Tibial nerve (tissue), 4 donors: ENCODE measurements at places on chromosomes 1 and 21. TPM values are rescaled to one million over a fixed set of nuclear protein-coding genes. Genes with fewer than 3 reads are reported as not detected.

DNA sequence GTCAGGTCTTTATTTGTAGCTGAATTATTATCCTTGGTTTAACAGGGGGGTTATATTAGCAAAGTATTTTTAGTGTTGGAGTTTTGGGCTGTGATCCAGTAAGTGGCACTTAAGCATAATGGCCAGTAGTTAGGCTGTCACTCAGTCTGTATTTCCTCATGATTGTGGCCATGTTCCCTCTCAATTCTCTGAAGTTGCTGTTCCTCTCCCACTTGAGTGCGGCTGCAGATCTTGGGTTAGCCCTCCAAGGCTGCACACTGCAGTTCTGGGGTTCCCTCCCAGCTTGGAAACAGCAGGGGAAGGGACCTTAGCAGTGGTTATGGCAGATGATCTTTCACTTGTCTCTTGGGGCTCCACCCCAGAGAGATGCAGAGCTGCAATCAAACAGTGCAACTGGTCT is 23.2 kb upstream of the DENND1B start:
- no peaks in the 10 kb centered on the region for H3K27me3 ChIP-seq
- no peak overlapping the region for H3K4me3 ChIP-seq
- no peaks in the 10 kb centered on the region for H3K4me1 ChIP-seq
- no peak overlapping the region for H3K27ac ChIP-seq
- DNase-seq, result no peak

GRCh38 chr1:207047505-207047904 is 3.5 kb downstream of the YOD1 start:
- no peak overlapping the region for H3K27ac ChIP-seq
- no peak for DNase-seq
- H3K4me1 ChIP-seq, result peaks cover 12% of the 10 kb centered on the region

The SPRR2A gene
- total RNA-seq, result not detected

DNA sequence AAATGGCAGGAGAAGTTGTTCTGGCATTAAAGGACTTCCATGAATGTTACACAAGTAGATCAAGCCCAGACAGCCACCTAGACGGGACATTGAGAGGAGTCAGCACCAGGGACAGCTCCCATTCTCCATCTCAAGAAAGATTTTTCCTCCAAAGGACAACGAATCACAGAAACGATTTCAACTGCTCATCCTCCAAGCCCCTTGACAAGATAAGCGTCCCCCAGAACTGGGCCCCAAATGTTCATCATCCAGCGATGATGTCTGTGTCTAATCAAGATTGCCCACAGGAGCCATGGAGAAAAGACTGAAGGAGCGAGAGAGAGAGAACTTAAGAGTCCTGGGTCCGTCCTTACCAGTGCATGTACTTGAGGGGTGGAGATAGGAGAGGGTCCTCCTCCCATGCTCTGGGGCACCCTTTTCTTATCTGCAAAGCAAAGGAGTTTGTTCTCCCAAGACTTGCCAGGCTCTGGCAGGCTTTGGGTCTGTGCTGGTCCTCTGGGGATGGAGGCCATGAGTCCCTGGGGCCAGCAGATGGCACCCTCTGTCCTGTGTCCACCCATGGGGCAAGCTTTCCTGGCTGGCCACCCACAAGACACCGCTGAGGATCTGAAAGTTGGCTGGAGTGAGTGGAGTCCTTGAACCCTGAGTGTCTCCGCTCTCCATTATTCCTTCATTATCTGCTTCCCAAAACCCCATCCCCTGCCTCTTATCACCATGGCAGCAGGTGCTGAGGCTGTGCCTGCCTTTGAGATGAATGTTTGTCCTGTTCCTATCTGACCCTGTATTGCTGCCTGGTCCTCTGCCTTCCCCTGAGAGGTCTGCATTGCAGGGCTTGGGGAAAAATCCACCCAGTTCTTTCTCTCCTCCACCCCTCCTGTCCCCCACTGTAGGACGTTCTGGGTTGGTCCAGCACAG is 164.6 kb downstream of the ACTL8 start:
- no peak for DNase-seq
- no peaks in the 10 kb centered on the region for H3K36me3 ChIP-seq
- no peak overlapping the region for H3K4me3 ChIP-seq
- peaks cover 23% of the 10 kb centered on the region for H3K27me3 ChIP-seq
- H3K27ac ChIP-seq, result no peak overlapping the region

DNA sequence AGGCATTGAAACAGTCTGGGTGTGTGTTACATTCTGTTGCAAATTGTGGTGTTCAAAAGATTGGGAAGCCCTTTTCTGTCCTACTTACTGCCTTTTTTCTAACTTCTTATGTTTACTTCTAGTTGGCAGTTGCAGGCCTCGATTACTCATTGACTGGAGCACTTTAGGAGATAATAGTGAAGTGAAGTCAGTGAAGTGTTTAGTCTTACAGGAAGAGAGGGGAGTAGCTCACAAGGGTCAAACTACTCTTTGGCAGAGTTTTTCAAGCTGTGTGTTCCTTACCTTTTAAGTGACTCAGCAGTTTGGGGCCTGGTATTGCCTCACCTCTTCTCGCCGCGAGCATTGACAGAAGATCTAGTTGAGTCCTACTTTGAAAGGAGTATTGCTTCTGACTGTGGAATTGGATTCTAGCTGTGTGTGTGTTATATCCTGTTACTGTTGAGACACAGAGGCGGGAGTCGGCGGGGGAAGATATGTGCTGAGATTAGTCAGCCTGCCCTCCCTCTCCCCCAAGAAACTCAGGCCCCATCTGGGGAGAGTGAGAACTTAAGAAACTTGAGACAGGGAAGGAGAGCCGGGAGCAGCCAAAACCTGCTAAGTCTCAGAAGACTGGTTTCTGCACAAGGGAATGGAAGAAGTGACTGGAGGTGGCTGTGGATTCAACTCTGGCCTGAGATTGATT is 19.3 kb downstream of the AHCYL1 start:
- no peak overlapping the region for H3K4me3 ChIP-seq
- peak overlapping the region; percentile 51 for H3K27ac ChIP-seq
- no peaks in the 10 kb centered on the region for H3K36me3 ChIP-seq
- peak; percentile 30 for DNase-seq
- no peaks in the 10 kb centered on the region for H3K27me3 ChIP-seq

GRCh38 chr1:99589186-99589636 is 56.7 kb upstream of the PALMD start:
- H3K36me3 ChIP-seq, result no peaks in the 10 kb centered on the region
- no peak overlapping the region for H3K4me3 ChIP-seq
- DNase-seq, result no peak
- H3K27ac ChIP-seq, result no peak overlapping the region

The SPRR2B gene
- total RNA-seq, result not detected

DNA sequence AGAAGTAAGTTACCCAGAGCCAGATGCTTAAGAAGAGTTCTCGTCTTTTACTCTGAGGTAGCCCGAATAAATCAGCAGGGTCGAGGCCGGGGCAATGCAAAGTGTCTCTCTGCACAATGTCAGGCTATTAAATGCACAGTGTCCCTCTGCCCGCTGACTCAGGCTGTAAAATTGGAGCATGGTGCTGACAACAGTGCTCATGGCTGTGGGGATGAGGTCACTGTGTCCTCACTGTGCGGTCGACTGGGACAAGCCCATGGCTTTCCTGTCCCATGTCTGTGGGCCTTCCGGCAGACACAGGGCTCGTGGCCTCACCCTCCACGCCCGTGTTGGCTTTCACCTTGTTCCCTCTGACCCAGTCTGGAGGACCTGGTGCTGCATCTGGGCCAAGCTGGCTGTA is 14.6 kb upstream of the SLC2A1 start:
- H3K27me3 ChIP-seq, result no peaks in the 10 kb centered on the region
- no peak overlapping the region for H3K27ac ChIP-seq
- H3K4me1 ChIP-seq, result peaks cover 28% of the 10 kb centered on the region
- no peak overlapping the region for H3K4me3 ChIP-seq

DNA sequence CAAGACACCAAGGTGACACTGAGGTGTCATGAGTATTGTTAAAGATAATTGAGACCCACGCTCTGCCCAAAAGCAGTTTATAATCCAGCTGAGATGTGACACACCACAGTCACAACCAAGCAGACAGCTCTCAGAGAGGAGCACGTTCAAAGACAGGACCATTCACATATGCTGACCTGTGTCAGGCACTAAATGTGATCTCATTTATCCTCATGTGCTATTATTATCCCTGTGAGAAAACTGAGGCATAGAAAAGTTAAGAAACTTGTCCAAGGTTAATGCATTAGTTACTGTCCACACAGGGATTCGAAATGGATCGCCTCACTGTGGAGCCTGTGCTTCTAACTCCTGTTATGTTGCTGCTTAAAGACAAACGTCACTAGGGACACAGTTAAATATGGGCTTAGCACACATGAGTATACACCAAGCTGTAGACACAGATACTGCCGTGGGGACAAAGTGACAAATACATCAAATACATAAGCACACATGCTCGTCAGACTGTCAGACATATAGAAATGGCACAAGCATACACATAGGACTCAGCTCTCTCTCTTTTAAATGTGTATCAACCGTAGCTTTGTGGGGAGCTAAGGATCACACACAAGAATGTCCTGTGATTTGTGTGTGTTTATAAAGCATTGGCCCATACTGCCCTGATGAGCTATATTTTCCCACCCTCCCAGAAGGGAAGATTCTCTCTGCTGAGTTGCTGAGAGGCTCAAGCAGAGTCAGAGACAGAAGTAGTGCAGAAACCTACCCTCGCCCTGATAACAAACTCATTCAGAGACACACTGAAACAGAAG is 3.5 kb upstream of the IGSF8 start:
- no peaks in the 10 kb centered on the region for H3K4me1 ChIP-seq
- H3K4me3 ChIP-seq, result no peak overlapping the region
- no peaks in the 10 kb centered on the region for H3K36me3 ChIP-seq
- no peaks in the 10 kb centered on the region for H3K27me3 ChIP-seq
- no peak for DNase-seq
- peak overlapping the region; percentile 99 for H3K27ac ChIP-seq

- DNase-seq, result no peak
- H3K36me3 ChIP-seq, result peaks cover 58% of the 10 kb centered on the region
- no peak overlapping the region for H3K4me3 ChIP-seq
- H3K27me3 ChIP-seq, result no peaks in the 10 kb centered on the region
- peaks cover 40% of the 10 kb centered on the region for H3K4me1 ChIP-seq
These were observed 6.2 kb downstream of the DHX9 start for GRCh38 chr1:182845379-182845778.
